ENCODE measurements at places on chromosomes 12 and 14.

GRCh38 chr12:115470977-115471376 is 787.0 kb upstream of the TBX3 start:
- DNase-seq = no peak

DNA sequence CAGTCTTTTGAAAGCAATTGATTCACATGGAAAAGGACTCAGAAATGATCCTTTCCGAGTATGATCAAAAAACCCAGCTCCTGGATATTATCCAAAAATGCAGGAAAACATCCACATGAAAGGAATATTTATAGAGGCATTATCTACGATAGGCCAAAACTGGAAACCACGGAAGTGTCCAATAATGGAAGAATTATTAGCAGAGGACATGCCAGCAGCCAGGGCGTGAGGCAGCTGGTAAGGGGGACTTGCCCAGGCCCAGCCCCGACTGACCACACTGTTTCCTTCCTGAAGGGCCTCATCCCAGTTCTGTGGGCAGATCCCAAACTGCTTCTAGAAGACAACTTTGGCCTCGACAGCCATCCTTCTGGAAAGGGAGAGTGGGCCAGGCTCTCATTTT is 20.5 kb downstream of the ACTN1 start:
- DNase-seq = no peak

- DNase-seq = no peak
These were observed 15.6 kb downstream of the OTUB2 start for GRCh38 chr14:94041551-94042346.

DNA sequence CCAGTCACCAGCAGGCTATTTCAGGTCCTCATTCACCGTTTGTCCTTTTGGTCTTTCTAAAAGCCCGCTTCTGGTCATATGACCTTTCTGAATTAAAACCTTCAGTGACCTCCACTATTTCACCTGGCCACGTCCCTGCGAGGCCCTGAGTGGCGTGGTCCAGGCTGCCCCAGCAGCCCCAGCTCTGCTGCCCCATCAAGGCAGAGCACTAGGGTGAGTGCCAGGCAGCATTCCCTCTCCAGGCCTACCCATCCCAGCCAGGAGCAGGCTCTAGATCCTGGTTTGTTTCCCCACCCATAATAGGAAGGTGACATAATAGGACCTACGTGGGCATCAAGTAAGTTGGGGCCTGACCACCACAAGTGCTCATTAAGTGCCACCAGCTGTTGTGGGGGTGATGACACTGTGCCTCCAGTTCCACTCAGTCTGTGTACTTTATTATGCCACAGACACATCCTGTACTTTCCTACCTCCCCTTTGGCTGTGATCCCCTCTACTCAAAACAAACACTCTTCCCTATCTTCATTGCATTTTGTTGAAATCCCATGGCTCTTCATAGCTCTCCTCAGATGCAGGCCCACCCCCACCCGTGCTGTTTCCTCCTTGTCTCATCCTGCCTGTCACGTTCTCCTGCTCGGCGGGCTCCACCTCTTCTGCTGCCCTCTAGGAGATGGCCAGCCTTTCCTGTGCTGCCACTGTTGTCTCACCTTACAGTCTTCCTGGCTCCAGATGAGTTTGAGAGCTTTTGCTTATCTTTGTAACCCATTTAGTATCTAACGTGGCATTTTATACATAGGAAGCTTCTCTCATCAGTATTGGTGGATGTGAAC is 21.4 kb downstream of the CKB start:
- no peak for DNase-seq

- DNase-seq = no peak
These were observed 181.1 kb downstream of the BTG1 start for GRCh38 chr12:91964501-91964900.

DNA sequence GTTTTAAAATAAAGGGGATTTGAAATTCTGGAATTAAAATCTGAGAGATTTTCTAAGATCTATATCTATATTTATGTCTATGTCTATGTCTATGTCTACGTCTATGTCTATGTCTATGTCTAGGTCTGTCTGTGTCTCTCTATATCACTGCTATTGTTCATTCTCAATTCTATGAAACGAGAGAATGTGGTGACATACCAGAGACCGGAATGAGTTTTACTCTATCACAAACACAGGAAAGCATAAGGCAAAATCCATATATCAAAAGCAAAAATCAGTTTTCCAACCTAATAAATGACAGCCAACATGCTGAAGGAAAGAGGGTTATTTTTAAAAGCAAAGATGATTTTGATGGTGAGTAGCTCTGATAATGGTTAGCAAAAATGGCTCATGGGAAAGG is 173.1 kb downstream of the ETNK1 start:
- DNase-seq = no peak

GRCh38 chr14:51873221-51873893 is 12.9 kb downstream of the GNG2 start:
- peak; percentile 38 for DNase-seq

- DNase-seq = no peak
These were observed 113.9 kb upstream of the FGD4 start for GRCh38 chr12:32285489-32285888.

GRCh38 chr14:23942587-23942986 is 11.0 kb upstream of the DHRS4 start:
- no peak for DNase-seq

DNA sequence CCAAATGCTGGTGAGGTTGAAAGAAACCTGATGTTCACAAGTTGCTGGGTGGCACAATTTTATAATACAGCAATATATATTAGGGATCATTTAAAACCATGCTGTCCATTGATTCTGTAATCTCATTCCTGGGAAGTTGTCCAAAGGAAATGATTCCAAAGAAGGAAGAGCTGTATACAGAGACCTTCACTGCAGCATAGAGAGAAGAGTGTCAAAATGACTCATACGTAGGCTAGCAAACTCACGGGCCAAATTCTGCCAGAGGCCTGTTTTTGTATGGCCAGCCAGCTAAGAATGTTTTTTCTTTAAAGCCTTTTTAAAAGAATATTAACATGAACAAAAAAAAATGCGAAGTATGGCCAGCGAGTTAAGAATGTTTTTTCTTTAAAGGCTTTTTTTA is 69.2 kb upstream of the MED13L start:
- DNase-seq = peak; percentile 45

DNA sequence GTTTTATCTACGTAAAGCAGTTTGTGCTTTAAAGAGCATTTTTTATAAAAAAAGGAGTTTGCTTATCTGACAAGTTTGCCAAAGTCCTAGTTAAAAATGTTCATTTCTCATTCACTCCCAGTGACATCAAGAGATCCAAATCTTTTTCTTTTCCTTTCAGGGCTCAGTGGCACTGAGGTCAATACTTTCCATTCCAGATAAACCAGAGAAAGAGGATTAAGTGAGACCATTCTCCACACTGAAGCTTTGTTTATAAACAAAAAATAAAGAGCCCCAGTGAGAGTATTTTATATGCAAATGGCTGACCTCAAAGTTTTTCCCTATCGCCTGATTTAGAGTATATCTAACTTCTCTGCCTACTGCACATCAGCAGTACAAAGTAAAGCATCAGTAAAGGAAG is 199.8 kb downstream of the ALG10B start:
- DNase-seq = no peak

DNA sequence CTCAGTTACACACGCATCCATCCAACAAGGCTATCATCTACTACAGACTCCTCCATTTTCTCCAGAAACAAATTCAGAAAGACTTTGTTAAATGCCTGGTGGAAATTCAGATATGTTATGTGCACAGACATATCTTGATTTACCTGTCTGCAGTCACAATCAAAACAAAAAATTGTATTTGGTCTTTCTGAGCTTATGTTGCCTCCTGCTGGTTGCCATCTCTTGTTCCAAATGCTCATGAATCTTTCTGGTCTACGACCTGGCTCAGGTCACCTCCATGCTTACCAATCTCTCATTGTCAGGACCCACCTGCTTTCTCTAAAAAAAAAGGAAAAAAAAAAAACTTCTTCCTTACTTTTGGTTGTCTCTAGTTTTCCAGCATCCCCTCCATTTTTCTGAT is 169.2 kb upstream of the PLXNC1 start:
- DNase-seq = peak; percentile 11

DNA sequence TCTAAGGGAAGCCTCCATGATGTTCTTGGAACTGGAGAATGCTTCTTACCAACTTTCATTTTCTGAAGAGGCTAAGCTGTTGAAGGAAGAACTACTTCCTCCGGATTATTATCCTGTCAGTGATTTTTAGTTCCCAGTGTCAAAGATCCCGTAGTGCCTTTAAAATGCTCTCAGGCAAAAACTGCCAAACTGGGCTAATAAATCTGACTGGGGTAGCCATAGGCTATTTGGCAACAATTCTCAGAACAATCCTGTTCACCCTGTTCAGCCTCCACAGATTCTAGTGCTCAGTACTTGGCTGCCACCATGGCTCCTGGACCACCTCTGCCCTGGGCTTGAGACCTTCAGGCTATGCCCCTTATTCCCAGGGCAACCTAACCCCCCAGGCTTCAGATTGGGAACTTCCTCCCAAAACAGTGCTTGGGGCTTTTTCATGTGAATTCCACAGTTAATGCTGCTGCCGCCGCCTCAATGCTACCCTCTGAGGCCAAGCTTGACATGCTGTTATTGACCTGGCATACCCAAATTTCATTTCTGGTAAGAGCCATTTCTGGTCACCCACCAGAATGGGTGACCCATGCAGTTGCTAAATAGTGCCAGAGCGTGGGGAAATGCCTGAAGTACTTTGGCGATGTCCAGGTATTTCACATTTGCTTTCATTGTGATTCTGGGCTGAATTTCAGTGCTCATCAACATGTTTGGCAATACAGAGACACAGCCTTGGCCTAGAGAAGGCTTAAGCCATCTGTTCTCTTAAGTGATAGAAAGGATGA is 110.0 kb upstream of the ARHGAP5 start:
- DNase-seq = no peak

GRCh38 chr12:94710933-94711332 is 60.6 kb upstream of the TMCC3 start:
- no peak for DNase-seq

GRCh38 chr14:93790966-93791365 is 2.7 kb upstream of the PRIMA1 start:
- no peak for DNase-seq

- DNase-seq = no peak
These were observed 54.7 kb downstream of the PHLDA1 start for GRCh38 chr12:75976913-75977312.

GRCh38 chr12:49553512-49554088 is 14.3 kb downstream of the MCRS1 start:
- peak; percentile 35 for DNase-seq

DNA sequence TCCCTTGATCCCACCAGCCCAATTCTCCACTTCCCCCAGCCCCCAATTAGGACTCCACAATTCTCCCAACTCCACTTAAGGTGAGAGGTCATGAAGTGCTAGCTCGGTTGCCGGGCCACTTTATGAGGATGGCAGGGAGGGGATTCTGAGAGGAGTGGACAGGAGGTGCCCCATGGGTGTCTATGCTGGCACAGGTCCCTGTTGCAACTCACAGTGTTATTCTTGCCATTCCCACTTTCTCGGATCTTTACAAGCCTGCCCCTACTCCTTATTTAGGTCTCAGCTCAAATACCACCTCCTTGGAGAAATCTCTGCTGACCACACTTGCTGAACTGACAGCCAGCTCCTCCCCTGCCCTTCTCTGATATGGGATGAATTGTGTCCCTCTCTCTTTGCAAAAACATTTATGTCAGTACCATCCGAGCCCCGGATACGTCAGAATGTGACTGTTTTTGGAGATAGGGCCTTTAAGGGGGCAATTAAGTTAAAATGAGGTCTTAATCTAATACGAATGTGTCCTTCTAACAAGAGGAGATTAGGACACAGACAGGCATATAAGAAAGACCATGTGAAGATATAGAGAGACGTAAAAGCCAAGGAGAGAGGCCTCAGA is 4.2 kb upstream of the LGALS3 start:
- no peak for DNase-seq

DNA sequence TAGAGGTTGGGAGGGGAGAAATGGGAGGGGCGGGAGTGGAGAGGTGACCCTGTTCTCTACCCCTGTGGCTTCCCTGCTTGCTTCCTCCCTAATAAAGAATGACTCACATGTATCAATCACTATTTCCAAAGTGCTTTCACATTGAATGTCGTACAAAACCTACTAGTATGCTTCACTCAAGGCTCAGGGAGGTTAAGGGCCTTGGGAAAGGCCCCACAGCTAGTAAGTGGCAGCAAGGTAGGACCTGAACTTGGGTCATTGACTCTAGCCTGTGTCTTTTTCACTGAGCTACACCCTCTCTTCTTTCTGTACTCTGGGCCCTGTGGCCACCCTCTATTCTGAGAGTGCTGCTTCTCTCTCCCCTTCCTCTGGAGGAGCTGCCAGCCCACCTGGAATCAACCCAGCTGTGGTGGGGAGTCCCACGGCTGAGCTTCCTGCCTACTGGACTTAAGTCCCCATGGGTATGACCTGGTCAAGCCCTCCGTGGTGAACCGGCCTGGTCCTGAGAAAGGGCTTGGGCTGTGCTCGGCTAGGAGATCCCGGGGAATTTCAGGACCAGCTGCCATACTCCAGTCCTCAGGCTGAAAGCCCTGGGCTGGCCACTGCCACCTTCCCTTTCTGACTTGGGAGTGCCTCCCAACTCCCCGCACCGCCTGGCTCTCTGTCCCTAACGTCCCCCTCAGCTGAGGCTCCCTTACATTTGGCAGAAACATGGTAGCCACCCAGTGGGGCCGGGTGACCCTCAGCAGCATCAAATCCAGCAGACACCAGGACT is 13.0 kb downstream of the SLC48A1 start:
- DNase-seq = no peak

DNA sequence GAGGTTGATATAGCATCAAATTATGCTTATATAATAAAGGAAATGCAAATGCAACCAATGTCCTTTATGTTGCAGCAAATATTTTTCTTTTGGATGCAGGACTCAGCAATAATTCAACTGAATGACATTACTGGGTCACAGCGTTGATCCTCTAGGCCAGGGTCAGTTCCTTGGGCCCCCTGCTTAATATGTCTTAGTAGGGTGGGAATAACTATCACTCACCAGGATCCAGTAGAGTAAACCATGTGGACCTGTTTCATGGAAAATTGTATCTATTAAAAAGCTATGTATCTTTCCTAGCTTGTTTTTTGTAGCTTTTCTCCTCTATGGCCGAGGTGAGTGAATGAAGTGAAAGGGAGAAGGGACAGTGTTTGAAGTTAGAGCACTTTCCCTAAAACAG is 161.5 kb upstream of the SSTR1 start:
- no peak for DNase-seq

GRCh38 chr12:3042394-3042793 is 34.8 kb upstream of the TSPAN9 start:
- peak; percentile 45 for DNase-seq
